ENCODE measurements at places on chromosomes 16 and 17. TPM values are rescaled to one million over a fixed set of nuclear protein-coding genes. Genes with fewer than 3 reads are reported as not detected.
A peak's percentile ranks its signal among the peaks of the same experiment; 100 is the strongest.

The OR1F1 gene
- not detected for total RNA-seq

The CDH8 gene
- not detected for total RNA-seq

The TK1 gene
- 2.3 TPM for total RNA-seq

The BRICD5 gene
- 14.8 TPM for total RNA-seq

The PERCC1 gene
- 1.7 TPM for total RNA-seq

The SULT1A4 gene
- total RNA-seq: 2.0 TPM

The GPR139 gene
- not detected for total RNA-seq

GRCh38 chr16:69013991-69014390, 91.5 kb upstream of the HAS3 start:
- no peak for DNase-seq

DNA sequence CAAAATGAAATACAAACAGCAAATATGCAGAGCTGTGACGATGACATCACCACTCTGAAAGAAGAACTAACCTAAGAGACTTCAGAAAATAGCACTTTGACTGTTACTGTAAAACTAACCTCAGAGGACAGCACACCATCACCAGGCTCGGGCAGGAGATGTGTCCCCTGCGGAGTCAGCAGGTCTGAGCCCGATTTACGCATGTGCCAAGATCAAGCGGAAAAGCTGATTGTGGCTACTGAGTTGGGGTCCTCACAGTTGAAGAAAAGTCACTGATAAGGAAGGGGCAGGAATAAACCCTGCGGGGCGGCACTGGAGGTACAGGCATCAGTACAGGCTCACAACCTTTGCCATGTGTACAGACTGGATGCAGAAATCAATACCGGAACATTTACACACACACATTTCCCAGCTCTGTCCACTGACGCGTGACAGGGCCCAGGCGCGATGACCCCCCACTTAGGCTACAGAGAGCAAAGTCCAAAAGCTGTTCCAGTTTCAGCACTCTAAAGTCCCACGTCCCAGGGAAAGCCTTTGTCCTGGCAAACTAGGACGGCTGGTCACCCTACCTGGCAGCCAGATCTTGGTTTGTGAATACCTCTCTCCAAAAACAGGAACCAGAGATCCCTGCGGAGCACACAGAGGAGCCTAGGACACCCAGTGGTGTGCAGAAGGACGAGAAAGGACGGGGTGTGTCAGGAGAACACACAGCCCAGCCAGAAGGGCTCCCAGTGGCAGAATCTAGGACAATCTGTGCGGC, 21.5 kb downstream of the TRAP1 start:
- no peak for DNase-seq

- no peak for DNase-seq
Measured at GRCh38 chr17:49297141-49297540, 64.9 kb downstream of the ZNF652 start.

DNA sequence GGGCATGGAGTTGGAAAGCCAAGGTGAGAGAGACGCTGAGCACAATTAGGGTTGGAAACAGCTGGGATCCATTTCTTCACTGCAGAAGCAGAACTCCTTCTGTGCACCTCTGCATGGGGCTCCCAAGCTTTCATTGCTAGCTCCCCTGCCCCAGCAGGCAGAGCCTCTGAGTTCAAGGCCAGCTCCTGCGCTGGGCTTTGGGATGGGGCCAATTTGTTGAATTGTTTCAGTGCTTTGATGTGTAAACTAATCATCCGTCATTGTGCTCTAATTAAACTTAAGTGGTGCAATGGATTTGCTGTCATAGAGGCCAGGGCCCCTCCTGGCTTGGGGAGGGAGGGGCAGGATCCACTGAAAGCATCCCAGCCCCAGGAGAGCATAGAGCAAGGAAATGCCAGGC, 13.5 kb upstream of the LYRM9 start:
- DNase-seq: no peak

- DNase-seq: no peak
Measured at GRCh38 chr17:36030956-36031355, 13.2 kb upstream of the CCL23 start.

GRCh38 chr16:3579776-3580175, 2.6 kb upstream of the NLRC3 start:
- no peak for DNase-seq

GRCh38 chr17:18921485-18921884, 30.5 kb upstream of the SLC5A10 start:
- DNase-seq: no peak

GRCh38 chr17:46121841-46122485, 71.3 kb downstream of the KANSL1 start:
- no peak for DNase-seq

- peak; percentile 25 for DNase-seq
Measured at GRCh38 chr16:85626191-85626981, 13.3 kb downstream of the GSE1 start.

DNA sequence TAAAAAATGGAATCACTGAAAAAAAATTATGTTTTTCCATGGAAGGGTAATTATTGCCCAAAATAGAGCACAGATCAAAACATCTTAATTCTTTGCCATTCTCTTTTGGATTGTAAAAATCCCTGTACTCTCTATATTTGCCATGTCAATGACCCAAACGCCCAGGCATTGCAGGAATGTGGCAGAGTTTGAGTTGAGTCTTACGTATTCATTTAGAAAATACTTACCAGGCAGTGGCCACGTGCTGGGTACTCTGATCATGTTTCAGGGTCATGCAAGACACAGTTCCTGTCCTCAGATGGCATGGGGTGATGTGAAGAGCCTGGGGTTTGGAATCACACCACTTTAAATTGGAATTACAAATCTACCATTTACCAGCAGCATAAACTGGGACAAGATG, 267.7 kb downstream of the ABCC12 start:
- DNase-seq: no peak

DNA sequence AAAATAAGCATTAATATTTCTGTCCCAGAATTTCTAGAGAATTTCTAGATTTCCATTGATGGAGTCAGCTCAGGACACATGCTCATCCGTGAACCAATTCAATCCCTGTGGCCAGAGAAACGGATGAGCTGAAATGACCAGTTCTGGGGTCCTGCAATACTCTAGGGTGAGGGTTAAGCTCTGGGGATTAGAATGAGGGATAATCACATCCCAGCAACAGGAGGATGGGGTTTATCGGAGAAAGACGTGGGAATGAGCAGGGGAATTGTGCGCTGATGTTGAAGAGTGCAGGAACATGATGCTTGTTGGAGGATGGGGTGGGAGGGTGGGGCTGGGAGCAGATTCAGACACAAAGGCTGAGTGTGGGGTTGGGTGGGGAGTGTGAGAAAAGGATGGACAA, 64.1 kb downstream of the SLC5A11 start:
- DNase-seq: no peak

DNA sequence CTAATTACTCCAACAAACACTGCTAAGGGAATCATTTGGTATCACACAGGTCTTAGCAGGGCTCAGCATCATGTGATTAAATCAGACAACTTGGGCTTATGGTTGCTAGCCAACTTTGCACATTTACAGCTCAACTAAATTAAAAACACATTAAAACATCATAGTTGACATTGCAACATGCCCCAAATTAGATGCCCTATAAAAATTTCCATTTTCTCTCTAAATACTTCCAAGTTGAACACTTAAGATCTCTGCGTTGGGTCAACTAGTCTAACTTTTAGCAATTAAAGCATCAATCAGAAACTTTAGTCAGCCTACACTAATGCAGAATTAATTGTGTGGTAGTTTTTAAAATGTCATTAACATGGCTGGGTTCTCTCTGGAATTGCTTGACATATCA, 12.1 kb downstream of the DNAJC7 start:
- DNase-seq: no peak

- DNase-seq: peak; percentile 84
Measured at GRCh38 chr17:40551091-40551878, 14.0 kb downstream of the CCR7 start.

- DNase-seq: no peak
Measured at GRCh38 chr16:74304164-74304834, 7.7 kb downstream of the PSMD7 start.

DNA sequence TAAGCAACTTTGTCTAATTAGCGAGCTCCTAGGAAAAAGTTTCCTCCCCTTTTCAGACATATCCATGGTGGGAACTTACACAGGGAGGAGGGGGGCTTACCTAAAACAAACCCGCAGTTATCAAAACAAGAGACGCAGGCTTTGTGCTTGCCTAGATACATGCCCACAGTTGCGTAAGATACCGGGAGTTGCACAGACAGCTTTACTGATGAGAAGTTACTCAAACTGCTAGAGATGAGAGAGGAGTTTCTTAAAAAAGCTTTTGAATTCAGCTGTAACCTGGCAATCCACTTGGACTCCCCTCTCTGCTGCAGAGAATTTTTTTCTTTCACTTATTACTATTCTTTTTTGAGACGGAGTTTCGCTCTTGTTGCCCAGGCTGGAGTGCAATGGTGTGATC, 6.8 kb upstream of the ZP2 start:
- DNase-seq: no peak

GRCh38 chr17:39920218-39921210, 2.1 kb upstream of the GSDMB start:
- DNase-seq: no peak

- no peak for DNase-seq
Measured at GRCh38 chr16:15743657-15744056, 93.6 kb downstream of the NDE1 start.

GRCh38 chr16:50675686-50676610, 5.2 kb downstream of the SNX20 start:
- peak; percentile 14 for DNase-seq

- DNase-seq: no peak
Measured at GRCh38 chr16:19488213-19488640, 33.7 kb downstream of the GDE1 start.

DNA sequence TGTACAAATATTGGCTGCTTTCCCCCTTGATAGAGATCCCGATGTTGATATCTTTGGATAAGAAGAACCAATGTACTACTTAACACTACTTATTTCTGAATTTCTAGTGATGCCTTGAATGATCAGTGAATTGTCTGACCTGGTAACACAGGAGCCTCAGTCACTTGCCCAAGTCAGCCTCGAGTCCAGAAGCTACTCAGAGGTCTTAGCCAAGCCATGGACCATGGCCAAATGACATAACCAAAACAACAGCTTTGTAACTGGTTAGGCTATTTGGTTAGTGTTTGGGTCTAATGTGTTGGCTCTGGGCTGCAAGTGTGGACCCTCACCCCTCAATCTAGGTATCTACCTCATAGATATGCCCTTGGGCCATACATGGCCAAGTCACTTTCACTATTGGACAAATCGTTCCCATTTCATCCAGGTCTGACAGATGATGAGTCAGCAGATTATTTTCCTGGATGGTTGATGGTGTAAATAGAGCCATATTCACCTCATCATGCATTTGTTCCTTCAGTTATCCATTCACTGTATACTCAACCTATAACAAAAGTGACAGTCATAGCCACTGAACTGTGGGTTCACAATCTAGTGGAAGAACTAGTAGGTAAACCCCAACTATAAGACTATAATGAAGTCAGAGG, 3.5 kb downstream of the RBFOX1 start:
- DNase-seq: no peak

GRCh38 chr17:7328840-7329373, at the start of gene NEURL4:
Gene NEURL4, minus strand, starts transcription at chr17:7329335. Its CDS starts 23 bp downstream, at chr17:7329312.
- DNase-seq: no peak

- DNase-seq: peak; percentile 25
Measured at GRCh38 chr17:1590029-1590746, 27.6 kb upstream of the PITPNA start.

DNA sequence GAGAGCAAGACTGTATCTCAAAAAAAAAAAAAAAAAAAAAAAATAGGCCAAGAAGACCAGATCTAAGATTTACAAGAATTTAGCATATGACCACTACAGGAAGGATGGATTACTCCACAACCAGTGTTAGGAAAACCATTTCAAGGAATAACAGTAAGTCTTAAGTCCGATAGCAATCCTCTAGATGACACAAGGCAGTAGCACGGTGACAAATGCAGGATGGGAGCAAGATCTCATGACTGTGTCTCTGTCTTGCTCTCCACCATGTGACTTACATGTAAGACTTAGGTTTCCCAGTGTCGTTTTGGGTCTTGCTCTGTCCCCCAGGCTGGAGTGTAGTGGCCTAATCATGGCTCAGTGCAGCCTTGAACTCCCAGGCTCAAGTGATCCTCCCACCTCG, 27.8 kb downstream of the C16orf96 start:
- DNase-seq: no peak

DNA sequence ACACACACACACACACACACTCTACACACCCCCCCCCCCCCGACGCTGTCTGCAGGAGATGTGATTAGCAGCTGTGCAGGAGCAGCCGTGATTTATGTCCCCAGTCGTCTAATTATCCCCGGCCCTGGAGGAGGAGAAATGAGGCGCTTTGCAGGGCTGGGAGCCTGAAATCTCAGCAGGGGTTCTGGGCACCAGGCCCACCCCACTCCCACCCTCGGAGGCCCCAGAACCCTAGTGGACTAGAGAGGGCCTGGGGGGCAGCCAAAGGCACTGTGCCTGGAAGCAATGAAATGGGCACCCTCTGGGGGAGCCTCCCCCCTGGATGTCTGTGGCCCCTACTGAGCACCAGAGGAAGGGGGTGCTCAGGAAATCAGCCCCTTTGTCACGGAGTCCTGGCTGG, 134.2 kb upstream of the CIBAR2 start:
- DNase-seq: no peak

- DNase-seq: peak; percentile 10
Measured at GRCh38 chr17:49216953-49217650, 6.6 kb downstream of the ABI3 start.

GRCh38 chr17:39625198-39625785, 1.5 kb upstream of the PPP1R1B start:
- no peak for DNase-seq

DNA sequence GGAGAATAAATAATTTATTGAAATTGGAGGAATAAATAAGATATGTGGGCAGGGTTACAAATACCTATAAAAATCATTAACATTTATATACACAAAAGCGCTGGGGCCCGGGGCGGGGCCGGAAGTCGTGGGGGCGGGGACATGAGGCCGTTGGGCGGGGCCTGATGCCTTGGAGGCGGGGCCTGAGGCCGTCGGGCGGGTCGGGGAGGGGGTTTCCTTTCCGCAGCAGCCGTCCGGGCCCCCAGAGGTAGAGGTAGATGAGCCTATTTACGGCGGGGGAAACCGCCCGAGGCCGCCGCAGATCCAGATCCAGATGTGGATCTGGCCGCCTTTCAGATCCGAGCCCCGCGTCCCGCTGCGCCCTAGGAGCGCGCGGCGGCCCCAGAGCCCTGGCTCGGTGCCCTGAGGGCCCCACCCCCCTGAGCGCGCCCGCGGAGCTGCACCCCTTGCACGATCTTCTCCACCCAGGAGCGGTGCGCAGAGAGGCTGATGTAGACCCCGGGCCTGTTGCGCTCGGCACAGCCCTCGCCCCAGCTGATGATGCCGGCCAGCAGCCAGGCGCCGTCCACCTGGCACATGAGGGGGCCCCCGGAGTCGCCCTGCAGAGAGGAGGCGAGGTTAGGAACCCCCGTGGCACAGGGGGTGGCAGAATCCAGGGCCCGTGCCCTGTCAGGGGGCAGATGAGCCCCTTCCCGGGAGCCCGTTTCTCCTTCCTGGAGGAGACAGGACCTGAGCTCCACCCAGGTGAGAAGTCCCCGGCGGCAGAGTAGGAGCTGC, 5.1 kb downstream of the PRSS22 start:
- no peak for DNase-seq
